ENCODE measurements at places on chromosomes 6 and 20.

GRCh38 chr20:35283441-35284266 is 918 bp downstream of the EIF6 start:
- DNase-seq, result no peak

DNA sequence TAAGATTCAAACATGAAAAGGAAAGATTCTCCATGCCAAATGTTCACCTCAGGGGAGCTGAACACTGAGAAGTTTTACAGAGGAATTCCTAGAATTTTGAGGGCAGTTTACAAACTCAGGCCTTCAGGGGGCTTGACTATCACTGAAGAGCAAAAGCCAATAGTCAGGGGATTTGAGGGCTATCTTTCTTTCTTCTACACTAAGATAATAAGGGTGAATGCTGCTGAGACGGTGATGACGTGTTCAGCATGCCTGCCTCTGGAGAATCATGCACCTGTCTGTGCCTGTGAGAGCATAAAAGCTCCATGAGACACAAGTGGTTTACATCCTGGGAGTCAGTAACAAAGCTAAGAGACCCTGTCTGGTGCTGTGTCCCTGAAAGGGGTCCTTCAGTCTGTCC is 1085.6 kb downstream of the KIF16B start:
- DNase-seq, result no peak

DNA sequence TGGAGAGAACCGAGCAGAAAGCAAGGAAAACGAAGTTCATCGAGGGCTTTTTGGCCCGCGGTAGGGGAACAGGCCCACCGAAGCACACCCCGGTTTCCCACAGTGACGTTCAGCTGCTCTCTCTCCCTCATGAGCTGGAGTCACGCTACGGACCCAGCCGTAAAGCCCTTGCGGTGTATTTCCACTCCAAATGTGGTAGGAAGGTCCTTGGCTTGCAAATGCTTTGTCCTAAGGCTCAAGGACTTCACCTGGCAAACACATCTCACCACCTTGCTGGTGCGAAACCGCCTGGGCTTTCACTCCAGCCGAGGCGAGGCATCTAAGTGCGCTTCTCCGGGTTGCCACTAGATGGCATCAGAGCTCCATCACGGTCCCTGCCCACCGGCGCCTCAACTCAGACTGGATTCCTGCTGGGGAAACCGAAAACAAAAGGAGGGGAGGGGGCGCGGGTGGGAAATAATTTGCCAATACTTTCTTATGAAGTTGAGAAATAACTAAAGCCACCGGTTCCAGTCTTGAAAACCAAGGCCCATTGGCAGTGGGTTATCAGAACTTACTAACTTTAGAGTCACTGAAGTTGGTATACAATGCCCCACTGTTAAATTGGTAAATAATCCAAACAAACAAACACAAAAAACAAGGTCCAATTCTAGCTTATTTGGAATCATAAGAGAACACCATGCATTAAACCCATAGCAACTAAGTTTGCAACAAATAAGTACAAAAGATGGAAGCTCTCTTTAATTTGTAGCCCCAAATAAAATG is 13.4 kb upstream of the FOXC1 start:
- DNase-seq, result no peak

GRCh38 chr6:19988555-19988954 is 151.4 kb downstream of the ID4 start:
- no peak for DNase-seq

DNA sequence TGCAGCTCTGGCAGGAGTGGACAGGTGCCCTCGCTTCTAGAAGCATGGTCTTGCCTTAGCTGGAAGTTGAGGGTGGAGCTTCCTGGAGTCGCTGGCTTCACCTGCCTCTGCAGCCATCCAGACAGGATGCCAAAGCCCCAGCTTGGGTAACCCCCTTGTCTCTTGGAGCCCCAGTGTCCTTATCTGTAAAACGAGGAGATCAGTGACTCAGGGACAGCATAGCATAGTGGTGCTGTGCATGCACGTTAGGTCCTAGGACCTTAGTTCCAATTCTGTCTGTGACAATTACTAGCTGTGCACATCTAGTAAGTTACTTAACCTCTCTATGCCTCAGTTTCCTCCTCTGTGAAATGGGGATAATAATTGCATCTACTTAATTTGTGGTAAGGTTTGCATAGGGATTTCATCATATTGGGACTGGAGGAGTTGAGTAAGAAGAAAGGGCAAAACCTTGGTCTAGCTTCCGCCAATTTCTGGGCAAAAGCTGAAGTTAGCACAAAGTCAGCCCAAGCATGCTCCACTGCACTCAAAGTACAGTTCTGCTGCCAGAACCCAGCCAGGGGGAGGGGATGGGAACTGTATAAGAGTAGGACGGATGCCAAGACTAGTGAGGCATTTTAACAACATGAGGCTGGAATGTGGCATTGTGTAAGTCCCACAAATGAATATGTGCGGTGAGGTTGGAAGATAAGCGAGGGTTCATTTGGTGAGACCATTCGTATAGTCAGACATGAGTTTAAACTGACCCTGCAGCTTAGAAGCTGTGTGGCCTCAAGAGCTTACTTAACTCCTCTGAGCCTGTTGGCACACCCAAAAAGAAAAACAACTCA is 24.5 kb downstream of the TOX2 start:
- no peak for DNase-seq

DNA sequence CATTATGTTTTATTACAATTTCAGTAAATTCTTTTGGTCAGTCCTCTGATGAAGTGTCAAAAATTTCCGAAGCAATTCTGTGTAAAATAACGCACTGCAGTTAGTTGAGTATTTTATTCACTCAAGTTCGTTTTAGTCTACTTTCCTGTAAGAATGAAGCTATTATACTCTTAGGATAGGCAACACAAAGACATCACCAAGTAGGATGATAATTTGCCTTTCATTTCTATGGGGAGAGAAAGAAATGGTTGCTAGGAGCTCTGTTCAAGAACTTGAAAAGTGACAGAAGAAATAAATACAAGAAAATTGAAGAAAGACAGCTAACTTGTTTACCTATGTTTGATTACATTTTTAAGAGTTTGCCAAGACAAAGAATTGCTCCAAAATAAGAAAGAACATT is 290.4 kb downstream of the EYS start:
- DNase-seq, result no peak

DNA sequence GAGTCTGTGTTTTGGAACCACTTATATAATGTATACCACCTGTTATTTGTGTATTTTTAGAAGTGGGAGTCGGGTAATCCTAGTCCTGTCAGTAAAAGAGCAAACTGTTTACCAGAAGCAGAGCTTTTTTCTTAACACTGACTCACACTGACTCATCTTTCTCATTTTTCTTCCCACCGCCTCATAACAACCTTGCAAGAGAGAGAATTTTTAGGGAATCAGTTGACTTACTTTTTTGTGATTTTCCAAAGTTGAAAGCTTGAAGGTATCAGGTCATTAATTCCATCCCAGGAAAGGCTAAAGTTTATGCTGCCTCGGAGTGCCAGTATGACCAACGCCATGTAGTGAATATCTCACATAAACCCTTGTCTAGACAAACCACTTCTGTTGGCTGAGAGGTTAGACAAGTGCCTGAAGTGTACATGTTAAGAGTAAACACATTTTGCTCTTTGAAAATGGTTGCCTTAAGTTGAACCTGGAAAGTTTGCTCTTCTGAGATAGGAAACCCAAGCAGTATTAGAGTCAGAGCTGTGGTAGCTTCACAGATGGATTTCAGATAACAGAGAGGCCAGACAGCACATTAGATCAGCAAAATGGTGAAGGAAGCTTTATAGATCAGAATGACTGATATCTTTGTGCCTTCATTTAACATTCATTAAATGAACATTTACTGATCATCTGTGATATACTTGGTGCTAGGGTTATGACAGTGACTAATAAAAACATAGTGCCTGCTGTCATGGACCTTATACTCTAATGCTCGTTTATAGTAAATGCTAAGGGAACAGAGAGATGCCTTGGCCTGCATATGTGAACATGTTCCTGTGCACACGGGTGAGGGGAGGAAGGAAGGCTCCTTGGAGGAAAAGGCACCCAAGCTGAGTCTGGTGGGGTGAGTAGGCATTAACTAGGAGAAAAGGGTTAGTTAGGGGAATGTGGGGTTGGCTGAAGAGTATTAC is 29.1 kb upstream of the PKIG start:
- DNase-seq, result no peak

DNA sequence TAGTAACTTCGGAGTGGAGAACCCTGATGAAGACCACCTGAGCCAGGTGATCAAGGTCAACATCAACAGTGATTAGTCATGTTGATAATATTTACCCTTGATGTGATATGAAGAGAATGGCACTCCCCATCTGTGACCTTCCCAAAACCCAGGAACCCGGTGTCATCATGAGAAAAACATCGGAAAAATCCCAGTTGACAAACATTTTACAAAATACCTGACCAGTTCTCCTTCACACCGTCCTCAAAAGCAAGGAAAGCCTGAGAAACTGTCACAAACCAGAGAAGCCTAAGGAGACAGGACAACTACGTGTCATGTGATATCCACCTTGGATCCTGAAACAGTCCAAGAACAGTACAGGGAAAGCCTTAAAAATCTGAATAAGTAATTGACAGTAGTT is 197.3 kb downstream of the ZMYND8 start:
- DNase-seq, result no peak
